NCI-H1436 (cell line): ENCODE measurements at places on chromosomes 3 and 15.

GRCh38 chr3:54307566-54308180 is 185.3 kb downstream of the CACNA2D3 start:
- no peak for DNase-seq

- DNase-seq: no peak
Observed at GRCh38 chr3:55702822-55703221, 215.7 kb upstream of the WNT5A start.

DNA sequence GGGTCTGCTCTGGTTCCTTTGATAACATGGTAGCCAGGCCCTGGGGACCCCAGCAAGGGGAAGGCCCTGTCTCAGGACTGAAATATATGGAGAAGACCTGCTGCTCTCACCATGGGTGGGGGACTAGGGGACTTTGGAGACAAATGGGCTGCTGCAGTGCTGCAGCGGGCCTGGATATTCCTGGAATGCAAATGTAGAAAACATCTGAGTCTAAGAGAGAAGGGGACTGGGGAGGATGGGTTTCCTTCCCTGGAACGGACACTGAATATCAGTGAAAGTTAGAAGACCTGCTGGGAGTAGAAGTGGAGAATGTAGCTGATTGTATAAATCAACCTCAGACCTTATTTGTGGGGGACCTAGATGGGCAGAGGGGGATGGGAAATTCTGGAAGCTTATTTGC is 3.1 kb upstream of the HCN4 start:
- DNase-seq: no peak

DNA sequence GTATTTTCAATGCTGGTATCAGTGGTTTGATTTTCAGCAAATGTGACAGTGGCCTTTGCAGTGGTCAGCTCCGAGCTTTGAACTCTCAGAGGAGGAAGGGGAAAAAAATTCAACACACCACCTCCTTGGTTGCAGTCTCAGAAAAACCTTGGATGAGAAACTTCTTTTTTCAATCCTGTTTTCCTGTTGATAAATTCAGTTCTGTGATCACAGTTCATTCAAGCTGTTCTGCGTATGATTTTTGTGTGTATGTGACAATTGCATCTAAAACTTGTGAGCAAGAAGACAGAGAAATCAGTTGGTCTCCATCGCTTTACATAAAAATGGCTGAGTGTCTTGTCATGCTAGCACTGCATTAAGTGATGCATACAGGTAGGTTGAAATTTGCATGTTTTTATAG is 19.2 kb downstream of the ZBTB38 start:
- no peak for DNase-seq

DNA sequence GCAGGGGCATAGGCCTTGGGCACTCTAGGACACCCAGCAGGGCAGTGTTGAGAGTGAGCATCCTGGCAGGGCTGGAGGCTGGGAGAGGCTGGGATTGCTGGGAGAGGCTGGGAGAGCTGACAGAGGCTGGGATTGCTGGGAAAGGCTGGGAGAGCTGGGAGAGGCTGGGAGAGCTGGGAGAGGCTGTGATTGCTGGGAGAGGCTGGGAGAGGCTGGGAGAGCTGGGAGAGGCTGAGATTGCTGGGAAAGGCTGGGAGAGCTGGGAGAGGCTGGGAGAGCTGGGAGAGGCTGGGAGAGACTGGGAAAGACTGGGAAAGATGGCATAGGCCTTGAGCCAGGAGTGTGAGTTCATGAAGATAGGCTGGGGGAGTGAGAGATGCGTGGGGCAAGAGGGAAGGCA is 77.8 kb downstream of the MESD start:
- DNase-seq: no peak

- DNase-seq: no peak
Observed at GRCh38 chr15:68479870-68480269, 47.9 kb upstream of the ITGA11 start.

DNA sequence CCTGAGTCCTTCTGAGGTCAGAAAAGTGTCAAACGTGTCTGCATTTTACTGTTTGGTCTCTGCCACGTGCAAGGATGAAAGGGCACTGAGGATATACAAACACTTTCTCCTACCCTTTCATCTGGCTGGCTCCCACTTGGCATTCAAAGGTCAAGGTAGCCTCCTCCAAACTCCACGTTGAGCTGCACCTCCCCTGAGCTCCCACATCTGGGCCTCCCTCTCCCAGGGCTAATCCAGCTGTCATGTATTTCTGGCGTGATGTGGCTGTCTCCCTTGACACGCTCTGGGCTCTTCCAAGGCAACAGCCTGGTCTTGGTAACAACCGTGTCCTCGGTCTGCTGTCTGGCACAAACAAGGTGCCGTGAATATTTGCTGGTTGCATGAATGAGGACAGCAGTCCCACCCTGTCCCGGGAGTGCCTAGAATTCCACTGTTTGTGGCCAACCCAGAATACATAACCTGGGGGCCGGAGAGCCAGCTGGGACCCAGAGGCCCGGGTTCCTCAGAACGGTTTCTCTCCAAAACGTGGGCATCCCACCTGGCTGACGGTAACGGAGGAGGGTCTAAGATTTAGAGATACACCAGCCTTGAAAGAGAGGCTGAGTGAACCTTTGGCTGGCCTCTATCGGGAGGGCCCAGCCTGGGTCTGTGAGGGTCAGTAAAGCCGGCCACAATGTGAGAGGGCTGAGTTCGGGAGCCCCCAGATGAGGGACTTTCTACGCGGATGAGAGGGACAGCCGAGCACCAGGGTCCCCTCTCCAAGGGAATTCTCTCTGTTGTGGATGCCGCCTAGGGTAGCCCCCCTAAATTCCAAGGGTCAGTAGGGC is 767 bp downstream of the GLT8D1 start:
- no peak for DNase-seq

GRCh38 chr15:63833021-63833696 is 589 bp downstream of the HERC1 start:
- no peak for DNase-seq

DNA sequence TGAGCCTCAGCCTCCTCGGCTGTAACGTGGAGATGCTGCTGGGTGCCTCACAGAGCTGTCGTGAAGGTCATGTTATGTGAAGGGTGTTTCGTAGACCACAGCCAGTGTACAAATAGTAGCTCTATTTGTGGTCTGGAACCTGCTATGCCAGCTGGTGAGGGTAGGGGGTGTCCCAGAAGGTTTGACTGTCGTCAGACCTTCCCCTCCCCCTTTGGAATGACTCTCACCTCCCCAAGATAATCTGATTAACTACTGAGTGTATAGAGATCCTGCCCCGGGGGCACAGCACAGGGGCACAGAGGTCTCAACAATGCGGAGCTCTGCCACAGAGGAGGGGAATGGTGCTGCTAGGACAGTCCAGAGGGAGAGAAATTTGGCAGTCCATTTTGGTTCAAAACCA is 20.5 kb downstream of the FGD5 start:
- DNase-seq: no peak

GRCh38 chr3:128066114-128066513 is 13.9 kb downstream of the SEC61A1 start:
- no peak for DNase-seq

DNA sequence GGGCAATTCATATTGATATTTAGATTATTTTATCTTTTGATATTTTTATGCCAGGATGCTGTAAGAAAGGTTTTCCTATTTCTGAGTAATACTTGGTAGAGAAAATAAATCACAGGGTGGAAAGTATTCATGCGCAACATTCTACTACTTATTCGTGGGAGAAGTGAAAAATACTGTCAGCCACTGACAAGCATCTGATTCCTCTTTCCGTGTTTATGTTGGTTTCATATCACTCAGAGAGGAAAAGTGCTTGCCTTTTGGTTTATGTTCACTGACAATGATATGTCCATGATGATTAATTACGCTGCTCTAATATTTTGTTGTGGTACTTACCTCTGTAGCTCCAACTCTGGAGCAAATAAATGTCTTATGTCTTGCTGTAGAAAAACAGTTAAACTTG is 429.4 kb downstream of the EDEM1 start:
- DNase-seq: no peak

- no peak for DNase-seq
Observed at GRCh38 chr3:64187065-64187959, 38.0 kb downstream of the PRICKLE2 start.

DNA sequence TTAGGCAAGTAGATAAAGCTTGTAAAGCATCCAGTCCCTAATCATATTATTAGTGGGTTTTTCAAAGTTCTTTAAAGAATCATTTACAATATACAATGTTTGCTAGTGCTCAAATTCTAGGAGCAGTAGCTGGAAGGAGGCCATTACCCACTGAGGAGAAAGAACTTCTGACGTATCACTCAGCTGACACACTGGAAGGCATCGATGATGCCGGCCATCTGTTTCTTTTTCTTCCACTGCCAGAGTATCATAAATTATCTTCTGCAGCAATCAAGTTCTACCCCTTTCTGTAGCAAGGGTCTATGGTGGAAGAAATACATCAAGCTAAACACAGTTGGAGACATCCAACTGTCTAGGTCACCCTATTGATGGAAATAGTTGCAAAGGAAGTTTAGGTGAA is 243.2 kb upstream of the LRRN1 start:
- DNase-seq: no peak

DNA sequence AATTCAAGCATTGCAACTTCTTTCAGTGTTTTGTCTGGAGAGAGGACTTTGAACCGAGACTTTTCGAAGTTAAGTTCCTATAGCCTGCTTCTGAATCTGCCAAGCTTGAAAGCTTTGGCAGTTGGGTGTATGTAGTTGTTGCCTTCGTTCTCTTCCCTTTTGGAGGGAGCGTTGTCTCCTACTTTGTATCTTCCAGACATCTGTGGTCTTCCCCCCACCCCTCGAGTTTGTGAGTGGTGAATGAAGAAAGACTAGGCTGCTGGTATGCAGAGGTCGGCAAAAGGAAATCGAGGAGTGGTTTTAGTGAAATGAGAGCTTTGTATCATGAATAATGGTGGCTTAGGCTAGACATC is 1.3 kb downstream of the CTNNB1 start:
- no peak for DNase-seq

DNA sequence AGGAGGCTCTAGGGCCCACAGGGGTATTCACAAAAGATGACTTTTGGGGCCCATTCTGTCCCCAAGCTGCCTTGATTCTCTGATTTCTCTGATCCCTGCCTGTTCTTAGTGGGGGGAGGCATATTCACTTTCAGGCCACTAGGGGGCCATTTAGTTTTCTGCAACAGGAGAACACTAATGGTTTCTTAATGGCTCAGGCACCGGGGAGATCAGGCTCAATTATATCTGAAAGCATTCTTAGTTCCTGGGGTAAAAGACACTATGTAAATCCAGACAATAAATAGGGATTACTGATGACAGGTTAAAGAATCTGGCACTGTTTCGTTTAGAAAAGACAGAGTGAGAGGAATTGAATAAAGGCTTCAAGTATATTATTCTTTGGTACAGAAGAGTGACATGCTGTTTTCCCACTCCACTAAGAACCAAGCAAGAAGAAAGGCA is 2.5 kb upstream of the INAFM2 start:
- peak; percentile 83 for DNase-seq

GRCh38 chr3:105253225-105253624 is 113.5 kb upstream of the ALCAM start:
- DNase-seq: peak; percentile 49

- DNase-seq: no peak
Observed at GRCh38 chr3:128709506-128710210, 16.3 kb upstream of the RAB7A start.

DNA sequence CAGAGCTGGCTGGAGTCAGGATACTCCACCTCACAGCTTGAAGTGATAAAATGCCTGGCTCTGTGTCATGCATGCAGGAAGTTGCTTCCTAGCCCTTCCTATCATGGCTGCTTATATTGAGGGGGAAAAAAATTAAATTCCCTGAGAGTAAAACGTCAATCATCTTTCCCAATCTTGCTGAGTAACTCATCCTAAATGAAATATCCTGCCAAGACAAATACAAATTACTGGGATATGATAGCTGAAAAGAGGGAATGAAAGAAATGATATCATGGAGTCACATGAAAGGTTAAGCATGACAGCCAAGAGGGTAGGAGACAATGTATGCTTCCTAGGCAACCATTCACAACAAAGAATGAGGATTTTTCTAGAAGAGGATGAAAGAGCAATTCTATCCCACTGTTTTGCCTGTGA is 110.6 kb downstream of the ABI3BP start:
- no peak for DNase-seq

DNA sequence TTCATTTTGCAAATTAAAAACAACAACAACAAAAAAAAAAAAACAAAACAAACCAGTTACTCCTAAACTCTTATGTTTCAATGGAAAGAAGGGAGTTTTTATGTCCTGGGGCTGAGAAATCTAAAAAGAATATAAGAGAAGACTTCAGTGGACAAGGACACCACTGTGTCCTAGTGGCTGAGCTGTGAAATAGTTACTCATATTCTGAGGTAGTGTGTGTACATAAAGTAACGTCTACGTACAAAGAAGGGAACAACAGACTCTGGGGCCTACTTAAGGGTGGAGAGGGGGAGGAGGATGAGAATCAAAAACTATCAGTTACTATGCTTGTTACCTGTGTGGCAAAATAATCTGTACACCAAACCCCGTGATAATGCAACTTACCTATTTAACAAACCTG is 6.0 kb upstream of the TP53BP1 start:
- no peak for DNase-seq

GRCh38 chr3:50652709-50653108 is 22.0 kb upstream of the DOCK3 start:
- no peak for DNase-seq

DNA sequence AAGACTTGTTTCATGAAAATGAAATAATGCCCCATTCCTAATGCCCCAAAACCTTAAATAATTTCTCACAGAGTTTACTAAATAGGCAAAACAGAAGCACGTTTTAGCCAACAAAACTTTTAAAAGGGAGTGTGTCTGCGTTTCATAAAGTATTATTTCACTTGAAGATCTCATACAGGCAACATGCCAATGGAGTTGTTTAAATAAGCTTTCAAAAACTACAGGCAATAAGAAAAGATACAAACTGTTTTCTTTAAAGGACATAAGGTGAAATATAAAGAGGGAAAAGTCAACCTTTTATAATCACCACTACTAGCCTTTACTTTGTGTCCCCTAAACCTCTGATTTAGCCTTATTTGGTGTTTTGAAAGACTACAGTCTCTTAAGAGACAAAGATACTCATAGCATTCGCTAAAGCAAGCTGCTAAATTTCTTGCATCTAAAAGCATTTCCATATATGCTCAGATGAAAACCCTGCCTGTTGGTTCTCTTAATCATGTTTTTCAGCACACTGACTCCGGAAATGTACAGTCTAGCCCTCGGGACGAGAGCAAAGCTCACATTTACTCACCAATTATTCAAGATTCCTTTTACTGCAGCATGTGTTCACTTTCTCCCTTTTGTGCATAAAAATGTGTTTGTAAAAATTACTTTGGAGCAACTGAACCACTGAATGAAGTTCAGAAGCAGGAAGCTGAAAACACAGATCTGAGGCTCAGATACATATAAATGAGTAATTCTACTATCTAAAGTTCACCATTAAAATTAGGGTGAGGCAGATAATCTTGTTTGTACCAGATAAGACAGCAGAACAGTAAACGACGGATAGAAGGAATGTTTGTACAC is 119.0 kb downstream of the GOLIM4 start:
- no peak for DNase-seq

- no peak for DNase-seq
Observed at GRCh38 chr15:65869954-65870871, 922 bp downstream of the RAB11A start.

- no peak for DNase-seq
Observed at GRCh38 chr15:29636921-29637320, 185.3 kb downstream of the TJP1 start.
